Fibroblast of the conjunctiva (primary cell): ENCODE measurements at places on chromosomes 6 and 20.
A peak's percentile ranks its signal among the peaks of the same experiment; 100 is the strongest.

- DNase-seq: peak; percentile 61
These were observed 5.5 kb upstream of the HLA-E start for GRCh38 chr6:30483677-30484279.

DNA sequence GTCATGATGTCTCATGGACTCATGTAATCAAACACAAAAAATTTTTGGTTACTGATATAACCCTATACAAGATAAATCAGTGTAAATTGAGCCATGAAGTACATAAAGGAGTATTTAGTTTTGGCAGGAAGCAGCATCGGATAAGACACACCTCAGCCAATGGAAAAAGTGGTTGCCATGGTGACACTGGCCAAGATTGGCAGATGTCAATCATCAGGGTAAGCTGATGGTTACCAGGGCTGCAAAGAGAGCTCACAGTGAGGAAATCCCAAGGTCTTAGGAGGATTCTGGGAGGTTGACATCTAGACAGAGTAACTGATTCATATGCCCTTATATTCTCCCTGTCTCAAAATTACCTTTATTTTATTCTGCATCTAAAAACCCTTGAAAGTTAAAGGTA lies 203.8 kb upstream of the PCSK2 start:
- no peak for DNase-seq

DNA sequence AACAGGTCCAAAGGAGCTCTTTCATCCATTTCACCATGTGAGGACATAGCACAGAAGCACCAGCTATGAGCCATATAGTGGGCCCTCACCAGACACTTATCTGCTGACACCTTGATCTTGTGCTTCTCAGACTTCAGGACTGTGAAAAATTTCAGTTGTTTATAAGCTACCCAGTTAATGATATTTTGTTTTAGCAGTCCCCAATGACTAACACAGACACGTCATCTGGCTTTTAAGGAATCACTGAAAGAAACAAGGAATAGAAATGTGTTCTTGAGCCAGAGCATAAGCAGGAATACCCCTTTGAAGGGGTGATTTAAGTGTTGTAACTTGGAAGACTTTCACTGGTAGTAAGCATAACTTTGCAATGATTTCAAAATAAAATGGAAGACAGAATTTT lies 214.7 kb upstream of the PTCHD4 start:
- no peak for DNase-seq

- DNase-seq: peak; percentile 63
These were observed 1153.1 kb upstream of the GJE1 start for GRCh38 chr6:140979642-140980091.

GRCh38 chr6:48883116-48883515 lies 579.9 kb downstream of the MMUT start:
- no peak for DNase-seq

- DNase-seq: peak; percentile 65
These were observed 286.5 kb upstream of the PRND start for GRCh38 chr20:4435225-4435624.

DNA sequence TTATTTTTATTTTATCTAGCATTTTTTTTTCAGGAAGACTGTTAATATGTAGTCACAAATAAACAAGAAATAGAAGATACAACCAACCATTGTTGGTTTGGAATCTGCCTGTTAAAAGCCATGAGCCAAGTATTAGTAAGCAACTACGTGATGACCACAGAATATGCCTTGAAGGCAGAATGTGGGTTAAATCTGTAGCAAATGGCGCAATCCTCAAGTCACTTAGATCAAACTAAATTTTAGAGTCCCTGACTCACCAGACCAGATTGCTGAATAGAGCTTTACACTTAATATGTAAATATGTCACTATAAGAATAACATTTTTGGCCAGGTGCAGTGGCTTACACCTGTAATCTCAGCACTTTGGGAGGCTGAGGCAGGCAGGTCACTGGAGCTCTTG lies 800.1 kb upstream of the CITED2 start:
- peak; percentile 91 for DNase-seq

DNA sequence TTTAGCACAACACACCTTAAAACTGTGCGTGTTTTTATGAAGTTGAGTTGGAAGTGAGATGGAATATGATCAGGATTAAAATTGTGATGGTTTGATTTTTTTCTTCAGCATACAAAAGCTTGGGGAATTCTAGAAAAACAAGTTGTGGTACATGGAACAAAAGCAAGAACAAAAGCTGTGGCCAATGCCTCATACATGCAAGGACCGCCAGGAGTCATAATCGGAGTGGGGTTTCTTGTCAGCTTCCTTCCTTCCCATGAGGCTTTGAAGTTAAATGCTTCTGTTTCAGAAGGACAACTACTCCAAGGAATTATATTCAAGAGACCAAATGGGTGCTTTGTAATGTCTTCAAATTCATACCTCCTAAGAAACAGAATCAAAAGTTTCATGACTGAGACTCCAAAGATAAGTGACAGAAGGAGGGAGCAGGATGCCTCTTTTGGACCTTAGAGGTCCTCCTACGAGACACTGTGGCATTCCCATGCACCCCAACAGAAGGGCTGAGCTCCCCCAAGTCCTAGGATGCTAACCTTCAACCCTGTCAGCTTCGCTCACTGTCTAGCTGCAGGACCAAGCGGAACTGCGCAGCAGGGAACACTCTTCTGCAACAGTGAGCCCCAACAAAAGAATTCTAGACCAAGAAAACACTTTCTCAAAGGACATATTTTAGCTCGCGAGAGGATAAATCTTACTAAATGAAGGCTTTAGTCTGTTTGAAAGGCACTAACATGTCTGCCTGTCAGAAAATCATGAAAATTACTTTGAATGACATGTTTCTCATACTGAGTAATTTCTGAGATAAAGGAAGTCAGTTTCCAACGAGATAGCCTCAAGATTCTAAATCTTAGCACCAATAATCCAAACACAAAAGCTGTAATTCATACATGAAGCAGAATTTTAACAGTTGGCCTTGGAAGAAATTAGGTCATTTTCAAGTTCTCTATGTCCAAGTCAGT lies 108.5 kb upstream of the NHSL1 start:
- no peak for DNase-seq

DNA sequence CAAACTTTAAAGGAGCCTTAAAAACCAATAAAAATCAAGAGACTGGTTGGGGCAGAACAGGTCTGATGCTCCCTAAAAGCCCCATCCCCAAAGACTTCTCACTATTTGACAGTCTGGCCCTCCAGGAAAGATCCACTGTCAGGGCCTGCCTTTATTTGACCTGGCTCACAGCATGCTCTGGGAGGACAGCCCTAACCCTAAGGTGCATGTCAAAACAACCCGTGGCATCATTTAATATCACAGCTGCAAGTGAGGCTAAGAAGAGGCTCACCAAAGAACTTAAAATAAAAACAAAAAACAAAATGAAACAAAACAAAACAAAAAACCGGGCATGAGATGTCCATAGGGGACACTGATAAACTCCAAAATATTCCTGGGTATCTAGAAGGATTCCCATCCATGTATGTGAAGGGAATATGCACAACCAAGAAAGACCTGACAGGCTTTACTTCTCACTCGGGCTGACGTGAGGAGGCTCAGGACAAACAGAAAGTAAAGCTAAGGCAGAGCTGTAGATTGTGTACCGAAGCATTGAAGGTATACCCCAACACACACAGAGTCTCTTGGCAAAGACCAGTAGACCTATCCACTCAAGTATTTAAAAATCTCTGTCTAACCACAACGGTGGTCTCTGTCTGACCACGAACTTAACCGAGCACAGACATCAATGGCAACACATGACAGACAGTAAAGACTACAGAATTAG lies 57.3 kb downstream of the AHI1 start:
- no peak for DNase-seq

- DNase-seq: peak; percentile 78
These were observed 20.3 kb downstream of the TRAF3IP2 start for GRCh38 chr6:111585241-111585973.

- DNase-seq: no peak
These were observed 189.4 kb downstream of the DLL1 start for GRCh38 chr6:170101281-170102035.

GRCh38 chr6:130758813-130759212 lies 68.4 kb upstream of the SMLR1 start:
- no peak for DNase-seq

DNA sequence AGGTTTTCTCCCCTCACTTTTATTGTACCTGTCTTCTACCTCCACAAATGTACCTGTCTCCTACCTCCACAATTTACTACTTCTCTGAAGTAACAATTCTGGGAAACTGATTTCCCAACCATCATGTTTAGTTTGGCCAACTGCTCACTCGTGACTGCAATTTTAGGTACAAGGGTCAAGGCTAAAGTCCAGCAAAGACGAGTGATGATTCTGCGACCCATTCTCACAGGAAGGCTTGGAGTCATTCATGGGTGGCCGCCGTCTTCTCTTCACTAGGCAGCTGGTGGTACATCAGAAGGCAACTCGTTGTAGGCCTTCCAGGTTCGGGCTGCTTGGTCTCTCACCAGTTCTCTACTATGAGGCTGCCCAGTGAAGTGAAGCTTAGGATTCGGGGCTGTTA lies 483.8 kb upstream of the JARID2 start:
- no peak for DNase-seq

DNA sequence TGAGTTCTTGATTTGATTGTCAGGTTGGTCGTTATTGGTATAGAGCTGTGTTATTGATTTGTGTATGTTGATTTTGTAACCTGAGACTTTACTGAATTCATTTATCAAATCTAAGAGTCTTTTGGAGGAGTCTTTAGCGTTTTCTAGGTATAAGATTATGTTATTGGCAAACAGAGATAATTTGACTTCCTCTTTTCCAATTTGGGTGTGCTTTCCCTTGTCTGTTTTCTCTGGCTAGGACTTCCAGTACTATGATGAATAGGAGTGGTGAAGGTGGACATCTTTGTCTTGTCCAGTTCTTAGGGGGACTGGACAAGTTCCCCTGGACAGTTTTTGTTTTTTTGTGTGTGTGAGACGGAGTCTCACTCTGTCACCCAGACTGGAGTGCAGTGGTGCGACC lies 17.4 kb downstream of the HLA-DOA start:
- no peak for DNase-seq

DNA sequence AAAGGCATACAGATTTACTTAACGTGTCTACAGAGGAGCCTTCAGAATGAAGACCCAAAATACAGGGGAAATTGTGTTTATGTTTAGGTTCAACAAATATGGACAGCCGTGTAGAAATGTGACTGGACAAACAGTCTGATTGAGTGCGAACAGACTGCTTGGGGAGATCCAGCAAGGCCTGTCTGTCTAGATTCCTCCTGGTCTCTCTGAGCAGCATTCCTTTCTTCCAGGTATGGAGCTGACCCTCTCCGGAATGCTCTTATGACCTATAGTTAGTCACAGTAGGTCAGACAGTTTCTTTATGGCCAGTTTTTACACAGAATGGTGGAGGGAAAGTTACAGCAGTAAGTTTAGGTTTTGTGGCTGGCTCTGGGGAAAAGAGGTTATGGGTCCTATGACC lies 9.0 kb downstream of the RIN2 start:
- no peak for DNase-seq

DNA sequence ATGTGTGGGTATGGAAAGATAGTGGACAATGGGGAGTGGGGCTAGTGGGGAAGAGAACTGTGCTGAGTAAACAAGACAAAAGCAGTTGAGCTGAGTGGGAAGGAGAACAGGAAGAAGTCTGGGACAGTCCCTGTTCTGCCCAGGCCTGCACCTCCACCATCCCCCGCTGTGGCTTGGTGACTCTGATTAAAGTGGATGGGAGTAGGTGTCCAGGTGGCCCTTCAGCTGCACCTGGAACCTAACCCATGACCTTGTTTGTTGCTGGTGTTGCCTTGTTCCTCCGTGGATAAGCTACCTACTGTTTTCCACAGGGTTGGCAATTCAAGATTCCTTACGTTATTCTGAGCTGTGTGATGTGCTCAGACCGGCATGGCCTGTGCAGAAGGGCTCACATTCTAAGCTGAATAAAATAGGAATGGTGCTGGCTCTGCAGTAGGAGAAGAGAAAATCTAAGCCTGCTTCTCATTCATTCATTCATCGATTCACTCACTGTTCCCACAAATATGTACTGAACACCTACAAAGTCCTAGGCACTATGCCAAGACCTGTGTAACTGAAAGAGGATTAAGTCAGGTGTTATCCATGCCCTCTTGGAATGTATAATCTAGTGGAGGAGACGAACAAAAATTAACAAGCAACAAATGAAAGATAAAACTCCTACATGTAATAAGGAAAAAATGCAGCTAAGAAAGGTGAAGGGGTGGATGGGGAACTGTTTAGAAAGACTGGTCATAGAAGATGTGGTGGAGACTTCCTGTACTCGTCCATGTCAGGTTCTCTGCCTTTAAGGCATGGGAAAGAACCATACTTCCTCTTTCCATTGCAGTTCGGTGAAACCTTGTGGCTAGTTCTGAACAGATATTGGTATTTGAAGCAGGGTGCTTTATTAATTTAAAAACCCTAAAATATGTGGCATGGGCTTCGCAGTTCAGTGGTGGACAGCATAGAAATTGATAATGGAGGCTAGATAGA lies 10.1 kb upstream of the CALHM6 start:
- DNase-seq: no peak

DNA sequence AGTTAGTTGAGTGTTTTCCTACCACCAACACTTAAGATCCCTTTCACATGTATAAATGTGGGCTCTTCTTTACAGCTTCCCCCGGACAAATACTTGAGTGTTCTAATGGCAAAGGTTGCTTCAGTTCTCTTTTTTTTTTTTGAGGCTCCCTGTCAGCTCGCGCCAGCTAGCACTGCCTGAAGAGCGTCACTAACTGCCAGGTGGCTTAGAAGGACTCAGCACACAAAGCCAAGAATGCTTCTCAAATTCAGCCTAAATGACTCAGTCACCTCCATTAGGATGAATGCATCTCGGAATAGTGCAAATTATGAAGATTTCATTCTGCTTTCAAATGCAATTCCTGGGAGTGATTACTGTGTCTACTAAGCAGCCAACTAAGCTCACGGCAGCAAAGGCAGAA lies 150.7 kb upstream of the BTBD3 start:
- no peak for DNase-seq

DNA sequence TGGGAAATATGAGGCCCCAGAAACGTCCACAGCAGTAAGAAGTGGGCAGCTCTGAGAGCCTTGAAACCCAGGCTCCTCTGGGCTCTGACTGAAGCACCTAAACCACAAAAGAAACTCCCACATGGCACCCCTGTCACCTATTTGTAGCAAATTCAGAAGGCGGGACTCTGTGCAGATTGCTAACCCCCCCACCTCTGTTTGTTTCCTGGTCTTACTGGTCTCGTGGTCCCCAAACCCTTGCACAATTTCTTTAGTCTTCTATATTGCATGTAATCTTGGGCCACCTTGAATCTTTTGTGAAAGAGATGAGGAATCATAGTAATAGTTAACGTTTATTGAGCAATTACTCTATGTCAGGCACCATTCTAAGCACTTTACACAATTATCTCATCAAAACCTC lies 154.3 kb downstream of the PREX1 start:
- DNase-seq: no peak

- no peak for DNase-seq
These were observed 33.4 kb upstream of the GCNT2 start for GRCh38 chr6:10487668-10488327.

GRCh38 chr20:53748821-53749421 lies 155.3 kb upstream of the ZNF217 start:
- DNase-seq: peak; percentile 50

DNA sequence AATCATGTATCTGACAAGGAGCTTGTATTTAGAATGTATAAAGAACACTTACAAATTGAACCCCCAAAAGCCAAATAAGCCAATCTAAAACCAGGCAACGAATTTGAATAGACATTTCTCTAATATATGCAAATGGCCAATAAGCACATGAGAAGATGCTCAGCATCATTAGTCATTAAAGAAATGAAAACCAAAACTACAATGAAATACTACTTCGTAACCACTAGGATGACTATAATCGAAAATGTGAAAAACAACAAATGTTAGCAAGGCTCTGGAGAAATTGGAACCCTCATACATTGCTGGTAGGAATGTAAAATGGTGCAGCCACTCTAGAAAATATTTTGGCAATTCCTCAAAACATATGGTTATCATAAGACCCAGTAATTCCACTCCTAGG lies 105.8 kb upstream of the TOP1 start:
- no peak for DNase-seq
